ENCODE measurements at places on chromosomes 12 and 14. TPM values are rescaled to one million over a fixed set of nuclear protein-coding genes. Genes with fewer than 3 reads are reported as not detected.

Gene GPR132
- 3.2 TPM for total RNA-seq

Gene KRT79
- not detected for total RNA-seq

Gene TAS2R10
- 1.7 TPM for total RNA-seq

Gene ESPL1
- total RNA-seq = 1.2 TPM

Gene CABP1
- total RNA-seq = 2.3 TPM

Gene NABP2
- 18.5 TPM for total RNA-seq

DNA sequence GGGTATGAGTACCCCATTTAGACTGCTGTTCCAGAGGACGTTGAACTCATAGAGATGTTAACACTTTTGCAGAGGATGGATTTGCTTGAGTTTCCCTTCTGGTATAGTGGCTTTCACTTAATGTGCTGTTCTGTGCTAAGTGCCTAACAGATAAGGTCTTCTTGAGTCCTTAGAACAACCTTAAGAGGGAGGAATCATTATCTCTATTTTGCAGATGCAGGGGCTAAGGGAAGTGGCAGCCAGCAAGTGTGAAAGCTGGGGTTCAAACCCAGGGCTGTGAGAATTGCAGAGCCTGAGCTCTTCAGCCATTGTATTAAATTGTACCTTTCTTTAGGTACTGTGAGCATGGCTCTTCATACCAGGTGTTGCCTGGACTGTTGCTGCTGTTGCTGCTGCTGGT, 122.1 kb upstream of the NRXN3 start:
- no peak for DNase-seq

- no peak for DNase-seq
These were observed 287.8 kb downstream of the BCL11B start for GRCh38 chr14:98984027-98984718.

DNA sequence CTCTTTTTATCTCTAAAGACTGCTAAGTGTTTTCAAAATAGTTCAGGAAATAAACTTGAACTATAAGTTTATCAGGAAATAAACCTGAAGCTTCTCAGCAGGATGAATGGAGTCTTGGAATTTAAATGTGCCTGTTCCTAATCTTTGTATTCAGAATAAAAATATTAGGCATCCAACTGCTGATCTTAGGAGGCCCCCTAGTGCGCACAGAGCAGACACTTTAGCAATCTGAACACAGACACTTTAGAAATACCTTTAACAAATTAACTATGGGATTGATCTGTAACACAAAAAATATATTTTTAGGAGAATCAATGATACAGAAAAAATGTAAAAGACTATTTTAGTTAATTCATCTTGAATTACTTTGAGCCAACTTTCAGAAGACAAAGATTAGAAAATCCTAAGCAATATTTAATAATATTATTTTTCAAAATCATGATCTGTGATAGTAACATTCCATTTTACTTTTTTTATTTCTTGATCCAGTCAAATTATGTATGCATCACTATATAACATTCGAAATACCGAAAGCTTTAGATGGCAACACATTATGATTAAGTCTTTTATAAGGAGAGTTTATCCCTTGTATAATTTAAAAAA, 80.9 kb downstream of the SLC41A2 start:
- peak; percentile 63 for DNase-seq

DNA sequence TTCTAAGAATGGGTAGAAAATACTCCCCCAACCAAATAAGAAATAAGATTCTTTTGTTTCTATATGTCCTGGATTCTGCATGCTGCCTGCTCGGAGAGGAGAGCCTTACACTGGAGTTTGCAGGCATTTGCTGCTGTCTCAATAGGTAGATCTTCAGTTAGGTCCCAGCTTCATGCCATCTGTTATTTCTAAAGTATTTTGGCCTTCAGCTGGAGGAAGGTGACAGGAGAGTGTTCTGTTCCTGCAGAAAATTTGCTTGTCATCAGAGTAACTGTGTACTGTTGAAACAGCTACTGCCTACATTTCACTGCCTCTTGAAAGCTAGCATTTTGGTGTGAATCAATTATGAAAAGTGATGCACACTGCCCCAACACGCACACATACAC, 966.9 kb downstream of the NRXN3 start:
- DNase-seq = no peak

DNA sequence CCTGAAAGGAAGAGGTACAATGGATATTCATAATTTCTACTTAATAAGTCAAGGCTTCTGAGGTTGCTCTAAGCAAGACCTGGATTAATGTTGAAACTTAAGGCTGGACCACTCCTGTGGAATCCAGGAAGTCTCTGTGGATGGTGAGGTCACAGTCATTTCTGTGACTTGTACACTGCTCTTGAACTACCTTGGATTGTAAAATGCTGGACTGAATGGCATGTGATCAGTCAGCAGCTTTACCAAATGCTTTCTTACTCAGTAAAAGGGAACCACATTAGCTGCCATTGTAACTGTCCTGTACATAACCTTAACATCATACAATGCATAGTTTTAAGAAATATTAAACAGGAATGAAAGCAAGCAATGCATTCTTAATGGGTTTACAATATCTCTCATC, 182.9 kb downstream of the NOVA1 start:
- DNase-seq = no peak

GRCh38 chr12:56602239-56602638, 27.9 kb downstream of the BAZ2A start:
- no peak for DNase-seq

DNA sequence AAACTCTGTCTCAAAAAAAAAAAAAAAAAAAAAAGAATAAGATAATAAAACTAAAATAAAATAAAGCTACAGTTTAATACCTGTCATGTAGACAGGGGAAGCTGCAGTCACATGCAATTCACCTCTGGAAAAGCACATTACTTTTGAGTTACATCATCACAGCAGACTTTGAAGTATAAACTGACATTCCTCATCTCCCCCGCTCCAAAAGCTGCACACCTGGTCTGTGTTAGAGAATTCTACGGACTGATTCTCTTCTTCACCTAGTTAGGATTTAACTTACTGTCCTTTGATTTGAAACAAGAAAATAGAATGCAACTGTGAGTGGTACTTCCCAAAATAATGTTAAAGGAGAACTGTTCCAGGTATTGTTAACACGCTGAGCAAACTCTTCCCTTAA, 25.1 kb downstream of the SPPL3 start:
- no peak for DNase-seq

GRCh38 chr12:65331456-65331855, 53.0 kb downstream of the MSRB3 start:
- no peak for DNase-seq

- no peak for DNase-seq
These were observed 107.7 kb upstream of the PPM1H start for GRCh38 chr12:63042646-63043045.

Measured in sciatic nerve (tissue), 2 donors.